ENCODE measurements at places on chromosomes 1 and 21.

DNA sequence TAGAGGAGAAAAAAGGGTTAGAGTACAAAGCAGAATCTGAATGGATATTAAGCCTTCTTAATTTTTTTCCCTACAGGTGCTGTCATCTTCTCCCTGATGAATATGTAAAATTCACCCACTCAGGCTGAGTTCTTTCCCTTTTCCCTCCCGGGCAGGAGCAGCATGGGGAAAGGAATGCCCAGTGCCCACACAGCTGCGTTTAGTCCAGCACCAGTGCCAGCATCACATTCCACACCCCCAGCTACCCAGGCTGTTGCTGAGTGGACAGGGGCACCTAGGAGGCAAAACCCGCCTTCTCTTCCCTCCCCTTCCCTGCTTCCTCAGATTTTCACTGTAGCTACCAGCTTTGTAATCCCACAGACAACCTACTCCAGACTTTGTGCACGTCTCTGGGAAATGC, 3.4 kb upstream of the CADM3 start:
- DNase-seq: no peak

- DNase-seq: no peak
Measured at GRCh38 chr1:88783145-88783544, 99.1 kb downstream of the PKN2 start.

DNA sequence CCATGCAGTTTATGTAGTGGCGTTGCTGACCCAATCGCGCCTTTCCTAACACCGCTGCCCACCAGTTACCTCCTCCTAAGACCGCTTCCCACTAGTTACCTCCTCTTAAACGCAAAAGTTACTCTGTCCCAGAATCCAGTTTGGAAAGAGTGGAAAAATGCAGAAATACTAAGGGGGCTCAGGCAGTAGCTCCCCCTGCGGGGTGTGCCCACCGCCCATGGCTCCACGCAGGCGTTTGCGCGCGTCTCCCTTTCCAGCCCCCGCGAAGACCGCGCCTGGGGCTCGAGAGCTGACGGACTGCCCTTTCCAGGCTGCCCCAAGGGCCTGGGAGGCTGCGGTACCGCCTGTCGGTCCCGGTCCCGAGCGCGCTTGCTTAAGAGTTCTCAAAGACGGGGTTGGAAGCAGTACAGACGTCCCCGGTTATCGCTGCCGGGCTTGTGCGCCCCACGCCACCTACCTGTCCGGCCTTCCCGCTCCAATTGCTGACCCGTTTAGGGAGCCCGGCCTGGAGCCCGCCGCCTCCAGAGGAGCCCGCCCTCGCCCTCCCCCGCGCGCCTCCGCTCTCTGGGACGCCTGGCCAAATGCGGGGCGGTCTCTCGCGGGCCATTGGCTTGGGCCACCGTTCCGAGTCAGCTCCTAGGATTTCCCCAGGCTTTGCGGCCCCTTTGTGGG, 414.1 kb upstream of the ESRRG start:
- DNase-seq: no peak

GRCh38 chr1:108708691-108709660, 3.7 kb upstream of the FNDC7 start:
- peak; percentile 41 for DNase-seq

- DNase-seq: no peak
Measured at GRCh38 chr1:241396747-241397681, 40.0 kb upstream of the RGS7 start.
